Cerebellar cortex (tissue), 1 donor: ENCODE measurements at places on chromosomes 11 and 22.

DNA sequence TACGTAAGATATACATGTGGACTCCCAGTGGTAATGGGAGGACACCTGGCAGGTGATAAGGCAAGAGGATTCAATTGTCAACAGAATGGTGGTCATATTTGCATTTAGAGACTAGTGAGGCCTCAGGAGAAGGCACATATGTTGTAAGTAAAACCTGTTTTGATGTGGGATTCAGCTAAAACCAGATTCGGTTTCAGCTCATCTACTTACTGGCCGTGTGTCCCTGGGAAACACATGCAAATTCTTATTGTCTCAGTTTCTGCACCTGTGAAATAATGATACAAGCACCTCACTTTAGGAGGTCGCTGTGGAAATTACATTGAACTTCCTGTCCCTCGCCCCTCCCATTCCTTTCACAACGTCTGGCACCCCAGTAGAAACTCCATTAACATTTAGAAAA is 78.9 kb upstream of the FIBIN start:
- no peak for DNase-seq

DNA sequence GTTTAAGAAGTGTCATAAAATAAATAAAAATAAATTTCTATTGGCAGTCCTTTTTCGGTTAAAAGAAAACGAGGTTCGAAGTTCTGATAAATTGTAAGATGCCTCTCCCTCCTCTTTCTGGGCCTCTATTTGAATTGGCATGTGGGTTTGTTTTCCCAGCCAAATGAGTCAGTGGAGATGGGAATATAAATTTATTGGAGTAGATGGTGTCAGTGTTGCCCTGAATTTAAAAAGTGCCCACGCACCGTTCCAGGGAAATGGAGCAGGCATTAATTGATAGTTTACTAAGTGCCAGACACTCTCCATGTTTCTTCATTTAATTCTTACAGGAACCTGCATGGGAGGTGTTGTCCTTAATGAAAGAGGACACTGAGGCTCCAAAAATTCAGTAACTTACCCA is 119.2 kb downstream of the FEZ1 start:
- peak; percentile 64 for DNase-seq

DNA sequence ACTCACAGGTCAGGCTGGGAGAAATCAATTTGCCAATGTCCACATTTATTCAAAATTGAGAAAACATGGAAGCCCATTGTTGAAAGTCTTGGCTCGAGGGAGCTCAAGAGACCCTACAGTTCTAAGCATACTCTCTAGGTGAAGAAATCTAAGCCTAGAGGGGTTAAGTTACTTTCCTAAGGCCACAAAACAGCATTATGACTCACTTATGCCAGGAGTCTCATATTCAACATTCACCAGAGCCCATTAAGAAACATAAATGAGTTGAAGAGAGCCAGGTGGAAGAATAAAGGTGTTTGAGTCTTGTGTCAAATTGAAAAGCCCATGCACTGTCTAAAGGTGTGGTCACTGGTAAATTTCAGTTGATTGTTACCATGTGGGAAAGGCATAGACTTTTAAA is 108.1 kb downstream of the INSC start:
- DNase-seq = no peak

DNA sequence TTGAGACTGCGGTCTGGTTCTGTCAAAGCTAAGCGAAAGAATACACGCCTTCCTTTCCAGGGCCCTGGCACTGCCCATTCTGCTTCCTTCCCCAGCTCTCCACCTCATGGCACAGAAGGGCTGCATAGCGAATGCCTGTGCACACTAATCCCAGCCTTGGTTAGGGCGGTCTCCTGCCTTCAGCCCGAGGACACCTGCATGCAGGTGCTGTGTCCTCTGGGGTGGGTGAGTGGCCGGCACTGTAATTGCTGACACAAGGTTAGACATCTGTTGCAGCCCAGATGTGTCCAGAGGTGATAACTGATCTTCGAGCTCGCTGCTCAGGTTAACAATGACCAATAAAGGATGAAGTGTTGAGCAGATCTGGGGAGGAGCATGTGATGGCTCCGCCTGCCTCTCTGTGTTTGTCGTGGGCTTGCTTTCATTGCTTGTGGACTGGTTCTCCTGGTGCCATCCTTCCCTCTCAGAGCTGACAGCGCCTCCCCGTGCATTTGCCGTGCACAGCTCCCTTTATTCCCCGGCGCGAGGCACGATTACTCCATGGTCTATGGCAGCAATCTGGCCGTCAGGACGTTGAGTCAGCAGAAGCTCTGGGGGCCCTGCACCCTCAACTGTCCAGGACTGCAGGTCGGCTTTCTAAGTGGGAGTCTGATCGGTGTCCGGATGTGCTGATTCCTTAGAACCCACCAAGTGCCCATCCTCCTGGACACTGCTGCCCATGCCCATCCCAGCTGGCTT is 1088.2 kb downstream of the BRD1 start:
- no peak for DNase-seq

- no peak for DNase-seq
These were observed 19.8 kb downstream of the TRIM5 start for GRCh38 chr11:5665051-5665570.

GRCh38 chr11:118010738-118011461 is 24.7 kb downstream of the IL10RA start:
- peak; percentile 12 for DNase-seq

GRCh38 chr11:32870676-32871075 is 21.9 kb upstream of the QSER1 start:
- peak; percentile 26 for DNase-seq

GRCh38 chr22:20002636-20003035 is 14.0 kb downstream of the ARVCF start:
- DNase-seq = no peak

DNA sequence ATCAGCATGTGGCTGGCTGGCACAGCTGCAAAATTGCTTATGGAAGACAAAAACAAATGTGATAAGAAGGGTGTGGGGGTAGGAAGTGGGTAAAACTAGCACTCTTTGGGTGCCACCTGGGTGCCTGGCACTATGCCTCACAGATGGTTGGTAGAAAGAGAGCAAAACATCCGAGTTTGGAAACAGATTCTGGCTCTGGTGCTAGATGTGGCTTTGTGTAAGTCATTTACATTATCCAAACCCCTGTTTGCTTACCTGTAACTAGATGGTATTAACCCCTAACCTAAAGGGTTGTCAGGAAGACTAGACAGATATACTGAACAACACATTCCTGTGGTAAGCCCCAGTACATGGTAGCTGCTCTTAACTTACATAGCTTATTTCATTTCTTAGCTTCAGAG is 905.6 kb downstream of the DLG2 start:
- DNase-seq = peak; percentile 51

DNA sequence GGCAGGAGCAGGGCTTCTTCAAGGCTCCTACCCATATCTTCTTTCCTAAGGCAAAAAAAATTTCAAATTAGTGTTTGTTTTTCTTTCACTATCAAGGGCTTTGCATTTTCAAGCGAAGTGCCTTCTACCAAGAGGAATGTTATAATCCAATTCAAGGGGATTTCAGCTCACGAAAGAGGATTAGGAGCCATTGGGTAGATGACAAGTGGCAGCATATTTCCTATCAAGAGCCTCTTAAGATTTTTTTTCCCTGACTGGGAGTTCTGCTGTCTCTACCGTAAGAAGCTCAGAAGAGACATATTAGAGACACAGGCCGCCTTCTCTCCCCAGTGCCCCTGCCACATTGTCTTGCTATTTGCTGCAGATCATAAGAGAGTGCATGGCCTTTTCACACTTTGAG is 55.9 kb upstream of the BMAL1 start:
- no peak for DNase-seq

DNA sequence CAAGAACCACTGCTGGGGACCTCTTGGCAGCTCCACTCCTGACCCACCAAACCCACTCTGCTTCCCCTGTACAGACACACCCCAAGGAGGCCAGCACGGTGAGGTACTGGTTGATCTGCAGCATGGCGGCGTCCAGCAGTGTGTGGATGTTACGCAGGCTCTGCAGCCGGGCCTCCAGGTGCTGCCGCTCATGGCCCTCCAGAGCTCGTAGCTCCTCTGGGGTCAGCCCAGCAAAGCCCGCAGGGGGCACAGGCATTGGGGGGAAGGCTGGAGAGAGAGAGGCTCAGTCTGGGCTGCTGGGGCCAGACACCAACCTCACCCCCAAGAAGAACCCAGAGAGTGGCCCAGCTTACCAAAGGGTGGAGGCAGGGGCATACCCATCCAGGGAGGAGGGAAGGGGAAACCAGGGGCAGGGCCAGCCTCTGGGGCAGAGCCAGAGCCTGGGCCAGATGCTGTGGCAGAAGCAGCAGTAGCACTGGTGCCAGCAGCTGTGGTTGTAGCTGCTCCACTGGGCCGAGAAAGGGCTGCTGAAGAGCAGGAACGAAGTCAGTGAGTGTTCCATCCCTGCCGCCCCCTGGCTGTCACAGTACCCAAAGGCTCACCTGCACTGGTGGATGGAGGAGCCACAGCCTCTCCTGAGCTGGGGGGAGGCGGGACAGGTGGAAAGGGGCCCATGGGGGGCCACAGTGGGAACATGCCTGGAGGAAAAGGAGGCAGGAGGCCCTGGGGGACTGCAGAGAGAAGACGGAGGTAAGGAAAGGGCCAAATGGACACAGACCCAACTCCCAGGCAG is 4.5 kb downstream of the SYVN1 start:
- no peak for DNase-seq

DNA sequence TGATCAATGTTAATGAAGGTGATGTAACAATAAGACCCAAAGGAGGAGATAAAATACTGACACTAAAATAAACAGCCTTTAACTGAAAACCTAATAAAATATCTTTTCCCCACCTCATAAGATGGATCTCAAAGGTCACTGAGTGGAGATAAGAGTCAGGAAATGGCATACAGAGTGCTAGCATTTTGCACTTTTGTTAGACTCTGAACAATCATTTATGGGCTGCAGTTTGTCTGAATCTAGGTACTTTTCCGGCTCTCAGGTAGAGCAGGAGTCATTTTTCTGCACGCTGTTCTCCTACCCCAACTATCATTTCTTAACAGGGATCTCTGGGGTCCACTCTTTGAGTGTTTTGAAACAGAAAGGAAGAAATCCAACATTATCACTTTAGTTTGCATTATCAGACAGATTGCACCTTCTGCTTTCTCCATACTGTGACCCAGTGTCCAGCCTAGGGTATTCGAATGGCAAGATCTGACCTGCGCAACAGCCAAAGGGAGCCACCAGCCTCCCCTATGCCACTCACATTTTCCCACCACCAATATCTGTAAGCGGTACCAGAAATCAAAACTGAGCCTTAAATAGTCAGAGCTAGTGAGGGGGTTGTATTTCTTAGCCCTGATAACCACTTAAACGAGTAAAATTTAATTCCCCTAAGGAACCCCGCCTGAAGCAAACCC is 863 bp downstream of the SIAE start:
- DNase-seq = peak; percentile 27

- DNase-seq = no peak
These were observed 21.6 kb downstream of the P2RY2 start for GRCh38 chr11:73239571-73240189.

- no peak for DNase-seq
These were observed 426.0 kb downstream of the TBC1D22A start for GRCh38 chr22:47188261-47189055.

GRCh38 chr11:34356576-34356912 is 1.3 kb downstream of the ABTB2 start:
- DNase-seq = no peak

GRCh38 chr11:46491661-46492330 is 100.2 kb upstream of the CHRM4 start:
- no peak for DNase-seq

GRCh38 chr22:25395915-25396314 is 168.6 kb upstream of the GRK3 start:
- no peak for DNase-seq

DNA sequence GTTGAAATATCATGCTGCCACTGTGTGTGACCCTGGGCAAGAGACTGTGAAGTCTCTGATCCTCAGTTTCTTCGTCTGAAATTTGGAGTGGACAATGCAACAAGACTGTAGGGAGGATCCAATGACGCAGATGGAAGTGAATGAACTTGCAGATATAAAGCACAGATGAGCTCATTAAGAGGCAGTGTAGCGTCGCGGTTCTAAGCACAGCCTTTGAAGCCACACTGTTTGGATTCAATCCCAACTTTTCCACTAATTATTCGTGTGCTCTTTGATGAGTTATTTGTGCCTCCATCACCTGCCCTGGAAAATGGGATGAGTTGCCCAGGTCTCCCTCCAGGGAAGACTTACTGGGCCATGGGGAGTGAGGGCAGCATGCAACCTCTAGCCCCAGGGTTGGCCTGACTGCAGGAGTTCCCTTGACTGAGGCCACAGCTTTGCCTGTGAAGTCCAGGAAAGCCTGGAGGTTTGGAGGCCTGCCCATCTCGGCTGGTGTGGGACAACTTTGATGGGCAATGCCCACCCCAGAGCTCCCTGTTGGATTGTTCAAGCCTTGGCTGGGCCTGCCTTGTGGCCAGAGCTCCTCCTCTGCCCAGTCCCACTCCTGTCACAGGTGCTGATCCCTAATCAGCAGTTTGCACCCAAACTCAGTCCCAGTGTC is 266.0 kb upstream of the B3GAT1 start:
- DNase-seq = no peak
